Right ventricle myocardium superior (tissue), 1 donor: ENCODE measurements at places on chromosomes 11 and 22. TPM values are rescaled to one million over a fixed set of nuclear protein-coding genes. Genes with fewer than 3 reads are reported as not detected.

DNA sequence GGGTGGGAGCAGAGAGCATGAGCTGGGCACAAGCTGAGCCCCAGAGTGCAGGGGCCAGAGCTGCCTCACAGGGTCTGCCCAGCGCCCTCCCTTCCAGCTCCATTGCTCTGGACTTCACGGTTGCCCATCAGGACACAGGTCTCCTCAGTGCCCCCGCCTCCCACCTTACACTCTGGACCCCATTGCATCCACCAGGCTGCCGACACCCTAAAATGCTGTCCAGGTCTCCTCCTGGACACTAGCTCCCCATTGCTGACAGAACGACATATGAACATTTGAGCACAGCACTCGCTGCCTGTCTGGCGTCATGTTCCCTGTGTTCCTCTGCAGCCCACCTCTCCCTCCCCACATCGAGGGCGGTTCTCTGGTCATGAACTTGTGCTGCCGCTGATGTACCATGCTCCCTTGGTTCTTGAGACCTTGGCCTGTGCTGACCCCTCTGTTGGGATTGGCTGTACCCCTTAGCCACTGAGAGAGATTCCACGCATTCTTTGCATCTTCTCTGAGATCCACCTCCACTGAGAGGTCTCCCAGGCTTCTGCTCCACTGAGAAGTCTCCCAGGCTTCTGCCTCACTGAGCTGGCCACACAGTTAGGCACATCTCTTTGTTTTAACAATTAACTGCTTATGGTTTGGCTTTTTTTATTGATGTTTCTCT is 34.2 kb upstream of the NECTIN1 start:
- no peak for DNase-seq

DNA sequence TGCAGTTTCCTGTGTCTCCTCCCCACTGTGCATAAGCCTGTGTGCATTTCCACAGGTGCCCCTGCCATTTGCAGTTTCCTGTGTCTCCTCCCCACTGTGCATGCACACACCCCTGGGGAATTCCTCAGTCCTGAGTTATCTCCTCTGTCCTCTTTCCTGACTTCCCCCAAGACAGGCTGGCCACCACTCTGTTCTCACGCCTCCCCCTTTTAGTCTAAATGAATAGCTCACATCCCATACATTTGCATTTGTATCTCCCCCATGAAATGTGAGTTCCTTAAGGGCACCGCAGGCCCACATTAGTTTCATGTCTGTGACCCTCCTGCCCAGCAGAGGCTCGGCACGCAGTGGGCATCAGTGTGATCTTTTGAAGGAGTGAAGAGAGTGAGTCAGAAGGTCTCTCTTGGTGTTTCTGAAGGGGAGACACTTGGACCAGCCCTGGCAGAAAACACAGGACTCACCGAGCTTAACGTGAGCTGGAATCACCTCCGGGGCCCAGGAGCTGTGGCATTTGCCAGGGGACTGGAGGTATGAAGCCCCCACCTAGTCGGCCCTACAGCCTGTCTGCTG is 6.2 kb downstream of the LRRC74B start:
- DNase-seq, result no peak

DNA sequence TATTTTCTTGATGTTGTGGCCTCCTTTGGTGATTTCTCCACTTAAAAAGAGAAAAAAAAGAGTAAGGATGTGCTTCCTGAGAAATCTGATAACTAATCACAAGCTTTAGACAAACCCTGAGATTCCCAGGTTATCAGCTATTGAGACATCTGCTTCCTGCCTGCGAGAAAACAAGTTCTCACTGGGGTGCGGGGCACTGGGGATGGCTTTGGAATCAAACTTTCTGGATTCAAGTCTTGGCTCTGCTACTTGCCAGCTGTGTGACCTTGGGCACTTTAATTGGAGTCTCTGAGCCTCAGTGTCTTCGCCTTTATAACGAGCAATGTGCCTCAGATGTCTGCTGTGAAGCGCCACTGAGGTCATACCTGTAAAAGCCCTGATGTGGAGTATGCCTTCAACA is 152.5 kb upstream of the NAV2 start:
- DNase-seq, result no peak

DNA sequence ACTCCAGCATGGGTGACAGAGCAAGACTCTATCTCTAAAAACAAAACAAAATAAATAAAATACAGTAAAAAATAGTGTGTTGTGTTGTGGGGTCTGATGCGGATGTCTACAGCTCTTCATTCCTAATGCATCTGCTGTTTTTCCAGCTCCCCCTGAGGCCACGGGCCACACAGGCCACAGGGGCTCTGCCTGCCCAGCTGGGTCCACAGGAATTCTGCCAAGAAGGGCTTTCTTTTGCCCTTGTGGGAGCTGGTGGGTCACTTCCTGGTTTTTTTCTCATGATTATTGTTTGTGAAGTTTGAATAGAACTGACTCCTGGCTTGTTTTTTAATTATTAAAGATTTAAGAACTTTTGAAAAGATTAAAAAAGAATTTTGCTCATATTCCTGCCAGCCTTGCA is 67.4 kb upstream of the CLDN5 start:
- DNase-seq, result no peak

DNA sequence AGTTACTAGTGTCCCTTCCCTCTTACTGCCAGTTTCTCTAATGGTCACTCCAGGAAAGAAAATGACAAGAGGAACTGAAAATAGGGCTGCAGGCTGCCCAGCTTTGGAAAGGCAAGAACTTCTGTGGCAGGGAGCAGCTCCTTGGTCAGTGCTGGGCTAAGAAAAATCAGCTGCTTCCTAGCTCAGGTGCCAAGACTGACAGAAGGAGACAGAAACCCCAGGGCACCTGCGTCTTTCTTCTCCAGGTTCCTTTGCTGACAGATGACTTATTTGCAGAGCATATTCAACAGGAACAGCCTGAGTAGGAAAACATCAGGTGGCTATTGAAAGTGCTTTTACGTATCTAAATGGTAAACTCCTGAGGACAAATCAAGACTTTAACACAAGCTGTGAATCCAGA is 25.4 kb downstream of the MAML2 start:
- DNase-seq, result no peak

DNA sequence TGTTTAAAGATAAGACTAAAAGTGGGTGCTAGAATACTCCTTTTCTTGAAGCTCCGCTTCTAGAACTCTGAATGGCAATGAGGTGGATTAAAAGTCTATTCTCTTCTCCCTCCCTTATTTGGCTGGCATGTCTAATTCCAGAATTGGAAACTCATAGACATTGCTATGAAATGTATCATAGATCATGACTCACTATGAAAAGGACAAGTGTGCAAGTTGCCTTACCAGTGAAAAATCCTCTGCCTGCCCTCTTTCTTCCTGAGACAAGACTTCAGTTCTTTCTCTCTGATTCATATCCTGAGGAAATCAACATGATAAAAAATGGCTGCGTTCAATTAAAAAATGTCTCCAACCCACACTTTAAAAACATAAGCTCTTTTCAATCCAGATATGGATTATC is 73.2 kb upstream of the BLID start:
- DNase-seq, result no peak

DNA sequence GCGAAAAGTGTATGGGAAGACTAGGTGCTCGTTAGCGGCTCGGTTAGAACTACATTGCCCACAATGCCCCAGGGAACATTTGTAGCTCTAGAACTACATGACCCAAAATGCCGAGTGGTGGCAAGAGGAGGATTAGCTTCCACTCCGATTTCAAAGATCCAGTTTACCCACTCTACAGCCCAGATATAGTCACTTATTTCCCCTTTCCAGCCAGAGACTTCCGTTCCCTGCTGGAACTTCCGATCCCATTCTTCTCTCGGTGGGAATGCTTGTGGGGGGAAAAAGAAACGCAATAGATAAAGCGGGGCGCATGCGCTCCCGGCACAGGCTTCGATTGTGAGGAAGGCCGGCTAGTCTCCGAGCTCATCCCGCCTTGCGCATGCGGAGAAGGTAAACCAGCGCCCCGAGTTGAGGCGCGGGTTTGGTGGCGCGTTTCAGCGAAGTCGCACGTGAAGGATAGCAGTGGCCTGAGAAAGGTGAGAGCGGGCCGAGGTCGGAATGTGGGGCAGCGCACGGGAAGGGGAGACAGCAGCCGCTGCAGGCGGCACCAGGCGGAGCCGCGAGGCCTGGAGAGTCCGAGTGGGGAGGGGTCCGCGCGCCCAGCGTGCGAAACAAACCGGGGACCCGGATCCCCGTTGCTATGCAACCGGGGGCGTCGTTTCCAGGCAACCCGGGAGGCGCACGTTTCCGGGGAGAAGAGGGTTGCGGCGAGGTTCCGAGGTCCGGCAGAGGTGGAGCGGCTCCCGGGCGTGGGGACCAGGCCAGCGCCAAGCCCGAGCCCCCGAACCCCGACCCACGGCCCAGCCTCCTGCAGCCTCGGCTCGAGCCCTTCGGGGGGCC is at the start of gene TMEM109:
Gene TMEM109 (plus strand): TSS at position 366 of the 840 bp plus-strand sequence. CDS start 5,536 bp downstream, outside the sequence.
- DNase-seq, result peak; percentile 93

DNA sequence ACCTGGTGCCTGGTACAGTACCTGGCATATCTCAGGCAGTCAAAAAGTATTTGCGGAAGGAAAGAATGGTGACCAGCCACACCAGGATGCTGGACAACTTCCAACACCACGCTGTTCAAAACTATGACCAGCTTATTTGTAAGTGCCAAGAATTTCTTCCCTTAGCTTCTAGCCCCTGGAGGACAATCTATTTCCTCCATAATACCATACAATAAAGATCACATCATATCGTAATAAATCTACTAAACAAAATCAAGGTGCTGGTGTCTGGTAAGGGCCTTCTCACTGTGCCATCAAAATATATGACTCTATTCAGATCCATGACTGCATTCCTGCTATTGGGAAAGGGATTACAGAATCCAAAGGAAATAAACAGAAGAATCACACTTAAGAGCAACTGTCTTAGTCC is 51.5 kb downstream of the ALG9 start:
- no peak for DNase-seq

GRCh38 chr11:121067026-121067425 is 34.0 kb upstream of the TECTA start:
- DNase-seq, result no peak

DNA sequence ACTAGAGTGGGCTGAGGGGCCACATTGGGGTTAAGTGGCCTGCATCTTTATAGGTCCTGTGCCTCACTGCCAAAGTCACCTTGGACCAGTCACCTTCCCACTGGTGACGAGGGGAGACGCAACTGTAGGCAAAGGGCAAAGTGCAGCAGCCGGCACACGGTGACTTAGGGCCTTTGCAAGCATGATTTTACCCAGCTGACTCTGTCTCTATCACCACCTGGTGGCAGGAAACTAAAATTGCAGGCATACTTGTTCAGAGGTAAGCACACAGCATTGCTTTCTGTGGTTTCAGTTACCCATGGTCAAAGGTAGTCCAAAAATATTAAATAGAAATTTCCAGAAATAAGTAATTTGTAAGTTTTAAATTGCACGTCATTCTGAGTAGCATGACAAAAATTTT is 1164.4 kb downstream of the BRD1 start:
- DNase-seq, result peak; percentile 16

GRCh38 chr22:37817705-37818408 is 5.3 kb upstream of the GALR3 start:
- peak; percentile 90 for DNase-seq

- no peak for DNase-seq
These were observed 43.3 kb downstream of the MYEOV start for GRCh38 chr11:69337211-69337721.

DNA sequence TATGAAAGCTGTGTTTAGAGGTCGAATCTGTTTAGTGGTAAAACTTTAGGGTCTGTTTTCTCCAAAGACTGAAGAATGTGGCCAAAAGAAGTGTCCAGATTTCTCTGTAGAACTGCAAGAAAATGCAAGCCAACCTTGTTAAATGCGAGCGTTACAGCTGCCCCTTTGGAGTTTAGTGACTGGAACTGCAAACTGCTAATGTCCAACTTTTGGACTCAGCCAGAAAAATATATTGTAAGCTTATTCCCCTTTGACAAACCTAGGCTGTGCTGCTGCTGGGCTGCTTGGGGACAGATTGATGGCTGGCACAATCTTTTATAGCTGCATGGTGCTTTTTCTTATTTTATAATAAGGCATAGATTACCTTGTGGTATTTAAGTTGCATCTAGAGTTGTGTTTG is 3.9 kb downstream of the TEAD1 start:
- no peak for DNase-seq

DNA sequence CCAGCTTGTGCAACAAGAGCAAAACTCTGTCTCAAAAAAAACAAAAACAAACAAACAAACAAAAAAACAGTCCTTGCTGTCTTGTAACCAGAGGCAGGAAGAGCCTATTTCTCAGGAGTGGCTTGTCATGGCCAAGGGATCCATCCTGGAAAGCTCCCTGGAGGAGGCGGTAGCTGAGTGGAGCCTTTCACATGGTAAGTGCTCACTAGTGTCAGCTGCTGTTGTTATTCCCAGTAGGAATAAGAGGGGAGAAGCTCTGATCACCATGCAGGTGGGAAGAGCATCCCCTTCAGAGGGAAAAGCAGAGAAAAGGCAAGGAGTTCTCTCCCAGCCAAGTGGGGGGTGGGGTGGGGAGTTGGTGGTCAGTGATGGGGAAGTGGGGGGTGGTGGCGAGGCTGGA is 54.6 kb upstream of the WNT7B start:
- no peak for DNase-seq

DNA sequence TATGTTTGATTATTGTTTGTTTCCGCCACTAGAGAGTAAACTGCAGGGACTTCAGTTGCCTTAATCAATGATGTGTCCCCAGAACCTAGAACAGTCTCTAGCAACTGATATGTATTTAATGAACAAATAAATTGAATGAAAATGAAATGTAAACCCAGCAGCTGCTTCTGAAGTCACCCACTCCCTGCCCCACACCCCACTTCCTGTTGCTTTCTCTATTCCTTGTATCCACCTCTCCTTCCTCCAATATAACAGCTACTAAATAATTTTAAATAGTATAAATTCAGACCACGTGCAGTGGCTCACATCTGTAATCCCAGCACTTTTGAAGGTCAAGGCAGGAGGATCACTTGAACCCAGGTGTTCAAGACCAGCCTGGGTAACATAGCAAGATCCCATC is 15.8 kb downstream of the MYH9 start:
- no peak for DNase-seq

DNA sequence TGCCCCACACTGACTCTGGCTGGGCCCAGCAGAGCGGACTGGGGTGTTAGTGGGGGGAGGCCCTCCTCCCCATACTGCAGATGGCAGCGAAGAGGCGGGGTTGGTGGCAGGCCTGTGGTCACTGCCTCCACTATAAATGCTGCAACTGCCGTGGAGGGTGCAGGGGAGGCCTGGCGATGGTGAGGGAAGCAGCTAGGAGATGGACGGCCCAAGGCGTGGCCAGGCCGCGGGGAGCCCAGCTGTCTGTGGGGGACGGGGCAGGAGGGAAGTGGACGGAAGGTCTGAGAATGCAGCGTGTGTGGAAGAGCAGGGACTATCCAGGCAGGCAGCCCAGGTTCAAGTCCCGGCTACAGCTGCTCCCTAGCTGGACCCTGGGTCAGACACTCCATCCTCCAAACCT is 18.3 kb downstream of the DNAL4 start:
- no peak for DNase-seq

Gene KCNK4
- total RNA-seq, result not detected

Gene TSGA10IP
- not detected for total RNA-seq

Gene KIAA0930
- total RNA-seq, result 18.6 TPM

Gene RAPSN
- 6.7 TPM for total RNA-seq

Gene HMOX1
- 4.8 TPM for total RNA-seq

Gene PNPLA3
- 0.22 TPM for total RNA-seq

Gene PATE2
- not detected for total RNA-seq

Gene PTPRJ
- 6.7 TPM for total RNA-seq

Gene ACER3
- 10.3 TPM for total RNA-seq
